Astrocyte of the spinal cord (primary cell): ENCODE measurements at places on chromosomes 5 and 9.

GRCh38 chr5:143618141-143618540 is 193.8 kb upstream of the HMHB1 start:
- DNase-seq: no peak

GRCh38 chr5:66616520-66617225 is 20.5 kb downstream of the MAST4 start:
- DNase-seq: no peak

DNA sequence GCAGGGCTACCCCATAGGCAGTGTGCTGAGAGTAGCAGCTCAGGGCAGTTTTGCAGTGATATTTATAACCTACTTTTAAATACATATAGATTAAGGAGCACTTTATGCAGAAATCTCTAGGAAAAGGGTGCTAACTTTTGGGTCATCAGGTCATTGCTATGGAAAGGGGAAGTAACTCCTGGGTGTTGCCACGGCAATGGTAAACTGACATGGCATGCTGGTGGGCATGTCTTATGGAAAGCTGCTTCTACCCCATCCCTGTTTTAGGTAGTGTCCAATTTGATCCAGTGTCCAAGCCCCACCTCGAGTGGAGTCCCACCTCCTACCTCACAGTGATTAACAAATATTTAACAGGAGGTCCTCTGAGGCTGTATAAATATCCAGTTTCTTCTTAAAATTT is 56.8 kb upstream of the XPA start:
- DNase-seq: no peak

DNA sequence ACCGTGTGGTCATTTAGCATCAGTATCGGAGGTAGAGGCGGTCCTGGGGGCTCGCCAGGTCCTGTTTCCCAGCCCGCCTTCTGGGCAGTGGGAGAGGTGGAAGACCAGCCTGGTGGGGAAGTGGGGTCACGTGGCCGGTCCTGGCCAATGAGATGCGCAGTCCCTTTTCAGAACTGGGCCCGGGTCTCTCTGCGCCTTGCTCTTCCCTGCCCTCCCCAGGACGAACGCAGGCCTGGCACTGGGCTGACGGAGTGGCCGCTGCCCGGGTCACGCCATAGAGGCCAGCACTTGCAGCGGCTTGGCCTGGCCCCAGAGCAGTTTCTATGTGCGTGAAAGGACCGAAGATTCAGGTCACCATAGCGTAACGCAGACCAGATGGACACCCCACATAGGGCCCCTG is 97.6 kb downstream of the OLFM1 start:
- no peak for DNase-seq

DNA sequence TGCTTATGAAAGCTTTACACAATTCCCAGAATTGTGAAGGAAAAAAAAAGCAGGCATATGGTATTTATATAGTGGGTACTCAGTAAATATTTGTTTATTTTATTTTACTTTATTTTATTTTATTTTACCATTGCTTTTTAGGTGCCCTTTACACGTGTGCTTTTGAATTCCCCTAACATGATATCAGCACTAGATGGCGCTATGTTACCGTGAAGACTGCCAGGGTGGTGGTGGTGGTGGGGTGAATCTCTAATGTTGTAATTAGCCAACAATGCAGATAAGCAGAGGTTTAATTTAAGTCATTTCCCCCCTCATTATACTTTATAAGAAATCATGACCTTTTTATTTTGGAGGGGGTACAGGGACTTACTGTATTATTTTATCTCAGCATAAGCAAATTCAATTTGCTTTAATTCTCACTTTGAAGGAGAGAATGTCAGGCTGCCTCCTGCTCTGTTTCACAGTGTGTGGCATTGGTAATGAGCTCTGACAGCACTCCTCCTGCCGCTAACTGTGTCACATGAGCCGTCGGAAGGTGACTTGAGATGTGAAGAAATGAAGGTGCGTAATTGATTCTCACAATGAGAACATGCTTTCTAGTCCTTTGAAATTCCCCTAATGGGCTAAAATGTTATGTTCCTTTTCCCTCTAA is 165.6 kb downstream of the YTHDC2 start:
- DNase-seq: peak; percentile 39

DNA sequence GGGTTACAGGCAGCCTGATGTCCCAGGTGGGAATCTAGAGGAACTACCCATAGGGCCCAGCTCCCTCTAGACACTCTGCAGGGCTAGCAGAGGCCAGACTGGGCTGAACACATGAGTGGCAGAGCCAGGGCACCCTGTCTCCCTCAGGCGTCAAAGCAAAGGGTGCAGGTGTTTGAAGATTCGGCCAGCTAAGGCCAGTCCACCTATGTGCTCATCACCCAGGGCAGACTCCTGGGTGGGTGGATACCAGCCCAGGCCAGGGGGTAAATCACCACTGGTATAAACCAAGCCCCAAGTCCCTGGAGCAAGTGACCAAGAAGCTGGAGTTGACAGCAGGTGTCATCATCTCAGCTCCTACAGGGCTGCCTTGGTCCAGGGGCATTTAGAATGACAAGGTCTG is 3.4 kb downstream of the CCDC180 start:
- no peak for DNase-seq

DNA sequence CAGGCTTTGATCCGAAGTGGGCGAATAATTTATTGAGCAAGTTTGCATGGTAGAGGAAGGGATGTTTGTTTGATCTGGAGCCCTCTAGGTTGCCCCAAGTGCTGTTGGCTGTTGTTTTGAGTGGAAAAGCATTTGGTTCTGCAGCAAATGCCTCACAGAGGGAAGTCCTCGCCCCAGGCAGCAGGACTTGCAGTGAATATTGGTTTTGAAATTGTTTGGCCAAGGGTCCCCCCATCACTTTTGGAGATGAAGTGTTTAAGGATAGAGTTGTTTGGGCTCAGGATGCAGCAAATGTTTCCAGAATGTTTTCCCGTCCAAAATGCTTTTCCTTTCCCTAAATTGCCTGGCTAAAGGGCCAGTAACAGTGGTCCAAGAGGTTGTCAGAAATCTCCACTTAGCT is 3.1 kb downstream of the JADE2 start:
- DNase-seq: no peak

GRCh38 chr9:105342147-105342505 is 97.7 kb downstream of the SLC44A1 start:
- no peak for DNase-seq

GRCh38 chr5:93219641-93220145 is 361.3 kb downstream of the NR2F1-AS1 start:
- DNase-seq: no peak

DNA sequence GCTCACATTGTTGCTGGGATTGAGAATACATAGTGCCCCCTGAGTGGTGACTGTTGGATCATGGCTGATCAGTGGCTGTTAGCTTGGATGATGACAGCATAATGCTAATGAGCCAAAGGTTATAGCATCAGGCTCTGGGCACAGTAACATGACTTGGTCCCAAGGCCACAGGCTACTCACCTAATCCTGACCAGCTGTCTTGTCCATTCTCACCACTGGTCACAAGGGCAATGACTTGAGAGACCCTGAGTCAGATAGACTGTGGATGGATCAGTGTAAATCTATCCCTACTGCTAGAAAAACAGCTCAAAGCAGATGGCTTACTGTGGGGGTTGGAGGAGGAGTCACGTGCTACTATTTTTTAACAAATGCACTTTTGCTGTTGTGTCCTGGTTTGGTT is 74.7 kb downstream of the AOPEP start:
- no peak for DNase-seq

DNA sequence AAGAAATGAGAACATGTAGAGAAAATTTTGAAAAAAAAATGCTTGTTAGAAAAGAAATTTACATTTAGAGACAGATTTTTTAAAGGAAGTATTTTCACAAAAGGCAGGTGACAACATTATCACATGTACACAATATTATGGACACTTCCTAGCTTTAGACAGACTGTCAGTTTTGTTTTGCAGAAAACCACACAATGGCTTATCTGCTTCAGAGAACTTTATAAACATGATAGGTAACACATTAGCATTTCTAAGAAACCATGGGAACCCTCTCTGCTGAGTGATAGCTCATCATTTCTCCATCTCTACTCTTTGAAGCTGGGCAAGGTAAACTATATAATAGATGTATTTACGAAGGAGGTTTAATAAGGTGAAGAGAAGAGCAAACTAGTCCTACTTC is 25.6 kb downstream of the POU5F2 start:
- DNase-seq: no peak

GRCh38 chr9:129983891-129984290 is 59.1 kb downstream of the FNBP1 start:
- peak; percentile 63 for DNase-seq

- no peak for DNase-seq
Measured at GRCh38 chr5:51278539-51278938, 104.7 kb upstream of the ISL1 start.

DNA sequence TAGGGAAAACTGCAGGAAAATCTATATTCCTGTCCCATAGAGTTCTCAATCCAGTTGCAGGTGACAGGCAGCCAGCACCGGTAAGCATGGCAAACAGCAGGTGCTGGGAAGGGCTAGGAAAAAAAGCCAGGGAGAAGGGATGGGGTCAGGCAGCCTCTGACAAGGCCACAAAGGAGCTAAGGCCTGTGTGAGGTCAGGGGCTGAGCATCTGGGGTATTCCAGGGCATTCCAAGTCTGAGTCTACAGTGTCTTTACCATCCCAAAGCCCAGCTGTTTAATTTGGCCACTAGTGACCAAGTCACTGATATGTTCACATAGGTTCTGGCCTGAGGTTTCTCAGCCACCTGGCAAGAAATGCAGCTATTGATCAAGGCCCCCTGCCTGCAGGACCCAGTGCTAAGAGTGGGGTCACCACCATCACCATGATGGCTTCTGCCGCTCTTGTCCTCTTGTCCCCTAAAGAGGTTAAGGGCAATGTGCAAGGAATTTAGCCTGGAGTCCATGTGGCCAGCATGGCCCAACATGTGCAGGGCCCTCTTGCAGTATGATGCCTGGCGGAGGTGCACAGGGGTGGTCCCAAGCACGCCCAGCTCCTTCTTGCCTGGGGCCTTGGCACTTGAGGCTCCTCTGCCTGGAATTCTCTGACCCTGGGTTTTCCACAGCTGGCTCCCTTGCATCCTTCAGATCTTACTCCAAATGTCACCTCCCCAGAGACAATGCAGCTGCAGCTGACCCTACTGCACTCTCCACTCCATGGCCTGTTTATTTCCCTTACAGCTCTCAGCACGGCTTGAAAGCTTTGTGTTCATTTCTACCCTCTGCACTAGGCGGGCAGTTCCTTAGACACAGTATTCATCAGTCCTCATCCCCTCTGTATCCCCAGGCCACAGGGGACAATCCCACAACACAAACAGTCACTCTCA is 213.1 kb downstream of the MSX2 start:
- no peak for DNase-seq

- DNase-seq: no peak
Measured at GRCh38 chr5:9157811-9158210, 388.1 kb downstream of the SEMA5A start.

GRCh38 chr5:88542786-88543185 is 274.1 kb upstream of the TMEM161B start:
- peak; percentile 32 for DNase-seq
